ENCODE measurements at places on chromosomes 7 and 10. TPM values are rescaled to one million over a fixed set of nuclear protein-coding genes. Genes with fewer than 3 reads are reported as not detected.

Gene PDLIM1
- total RNA-seq = 26.2 TPM

Gene UCN3
- total RNA-seq = not detected

Gene TYW1B
- 3.4 TPM for total RNA-seq

Gene DDC
- total RNA-seq = 1.0 TPM

Gene BMPER
- total RNA-seq = not detected

Gene SEMA3A
- 21.7 TPM for total RNA-seq

DNA sequence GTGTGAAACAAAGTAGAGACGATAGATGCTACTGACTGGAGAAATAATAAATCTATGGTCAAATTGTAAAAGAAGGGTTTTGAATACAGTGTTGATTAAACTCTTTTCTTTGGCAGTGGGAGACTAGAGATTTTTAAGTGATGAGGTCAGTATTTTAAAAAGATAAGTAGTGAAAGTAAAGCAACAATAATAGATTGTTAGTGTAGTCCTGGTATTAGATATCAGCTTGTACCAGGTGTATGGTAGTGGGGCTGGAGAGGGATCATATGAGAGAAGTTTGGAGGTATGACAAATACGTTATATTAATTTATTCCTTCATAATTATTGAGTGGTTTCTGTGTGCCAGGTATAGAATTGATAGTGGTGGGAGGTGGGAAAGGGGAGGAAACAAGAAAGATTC, 25.2 kb downstream of the PHTF2 start:
- no peaks in the 10 kb centered on the region for H3K27me3 ChIP-seq
- DNase-seq = no peak
- peaks cover 56% of the 10 kb centered on the region for H3K36me3 ChIP-seq
- no peak overlapping the region for H3K27ac ChIP-seq
- no peaks in the 10 kb centered on the region for H3K4me1 ChIP-seq

DNA sequence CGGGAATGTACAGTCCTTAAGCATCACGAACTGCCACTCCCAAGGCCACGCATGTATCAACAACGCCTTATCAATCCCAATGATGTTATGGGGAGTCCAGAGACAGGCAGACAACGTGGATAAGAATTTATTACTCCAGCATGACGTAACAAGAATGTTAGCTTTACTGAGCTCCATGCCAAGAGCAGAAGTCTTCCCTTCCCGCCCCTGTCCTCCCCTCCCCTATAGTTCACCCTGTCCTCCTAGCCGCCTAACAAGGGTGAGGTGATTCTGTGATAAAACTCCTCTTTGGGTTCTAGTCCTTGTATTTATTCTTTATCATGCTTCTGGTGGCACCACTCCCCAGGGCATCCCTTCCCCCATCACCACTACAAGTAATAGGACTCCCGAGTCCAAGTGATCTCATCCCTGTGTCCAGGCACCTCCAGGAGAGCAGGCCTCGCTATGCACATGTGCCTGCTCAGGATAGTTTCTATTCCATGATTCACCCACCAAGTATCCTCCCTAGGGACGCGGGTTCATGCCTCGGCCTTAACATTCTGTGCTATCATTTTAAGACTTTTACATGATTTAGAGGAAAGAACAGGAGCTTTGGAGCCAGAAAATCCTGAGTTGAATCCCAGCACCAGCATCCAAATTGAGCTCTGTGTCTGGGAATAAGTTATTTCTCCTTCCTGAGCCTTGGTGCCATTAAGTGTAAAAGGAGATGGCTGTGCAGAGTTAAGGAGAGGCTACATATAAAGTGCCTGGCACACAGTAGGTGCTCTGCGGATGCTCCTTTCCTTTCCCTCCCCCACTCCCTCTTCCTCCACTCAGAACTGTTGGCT, 15.4 kb downstream of the GSDME start:
- H3K27me3 ChIP-seq = no peaks in the 10 kb centered on the region
- no peak for DNase-seq
- H3K36me3 ChIP-seq = peaks cover 28% of the 10 kb centered on the region
- no peak overlapping the region for H3K4me3 ChIP-seq

DNA sequence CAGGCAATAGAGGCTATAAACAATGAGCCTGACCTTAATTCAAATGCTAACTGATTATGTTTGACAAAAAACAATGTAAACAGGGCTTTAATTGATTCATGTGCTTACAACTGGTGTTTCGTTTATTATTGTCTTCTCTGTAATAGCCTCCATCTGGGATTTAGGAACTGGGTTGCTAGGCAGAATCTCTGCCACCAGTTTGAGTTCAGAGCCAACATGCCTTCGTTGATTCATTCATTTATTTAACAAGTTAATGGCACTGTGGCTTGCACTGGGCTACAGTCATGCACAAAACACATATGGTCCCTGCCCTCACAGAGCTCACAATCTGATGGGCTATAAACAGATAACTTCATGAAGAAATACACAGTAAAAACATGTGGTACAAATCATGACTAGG, 19.6 kb upstream of the CDHR3 start:
- H3K36me3 ChIP-seq = no peaks in the 10 kb centered on the region
- no peak overlapping the region for H3K27ac ChIP-seq
- H3K4me3 ChIP-seq = no peak overlapping the region
- no peaks in the 10 kb centered on the region for H3K27me3 ChIP-seq
- DNase-seq = no peak
- H3K4me1 ChIP-seq = peaks cover 4% of the 10 kb centered on the region

DNA sequence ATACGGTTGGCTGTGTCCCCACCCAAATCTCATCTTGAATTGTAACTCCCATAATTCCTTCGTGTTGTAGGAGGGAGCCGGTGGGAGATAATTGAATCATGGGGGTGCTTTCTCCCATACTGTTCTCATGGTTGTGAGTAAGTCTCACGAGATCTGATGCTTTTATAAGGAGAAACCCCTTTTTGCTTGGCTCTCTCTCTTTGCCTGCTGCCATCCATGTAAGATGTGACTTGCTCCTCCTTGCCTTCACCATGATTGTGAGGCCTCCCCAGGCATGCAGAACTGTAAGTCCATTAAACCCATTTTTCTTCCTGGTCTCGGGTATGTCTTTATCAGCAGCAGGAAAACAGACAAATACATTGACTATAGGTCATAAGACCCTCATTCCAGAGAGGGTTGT, 15.9 kb upstream of the ST8SIA6 start:
- H3K27ac ChIP-seq = no peak overlapping the region
- no peak for DNase-seq
- H3K4me3 ChIP-seq = no peak overlapping the region
- no peaks in the 10 kb centered on the region for H3K36me3 ChIP-seq
- peaks cover 24% of the 10 kb centered on the region for H3K27me3 ChIP-seq

DNA sequence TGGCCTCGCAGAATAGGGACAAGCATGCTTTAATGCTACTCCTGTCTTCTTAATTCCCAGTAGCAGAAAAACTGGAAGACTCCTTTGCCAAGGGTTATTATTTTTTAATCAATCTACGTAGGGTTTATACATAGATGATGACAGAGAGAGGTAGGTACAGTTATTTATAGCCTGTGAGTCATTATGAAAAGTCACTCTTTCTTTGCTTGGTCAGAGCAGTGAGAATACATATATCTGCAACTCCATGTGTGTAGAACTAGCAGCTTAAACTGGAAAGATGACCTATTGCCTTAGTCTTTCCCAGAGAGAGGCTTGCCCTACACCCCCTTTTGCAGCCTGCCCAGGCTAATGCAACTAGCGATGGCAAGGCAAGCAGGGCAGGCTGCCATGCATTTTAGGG, 1050.6 kb downstream of the NRG3 start:
- peaks cover 7% of the 10 kb centered on the region for H3K4me1 ChIP-seq
- H3K27ac ChIP-seq = no peak overlapping the region
- no peak for DNase-seq
- no peaks in the 10 kb centered on the region for H3K36me3 ChIP-seq
- no peak overlapping the region for H3K4me3 ChIP-seq
- no peaks in the 10 kb centered on the region for H3K27me3 ChIP-seq

DNA sequence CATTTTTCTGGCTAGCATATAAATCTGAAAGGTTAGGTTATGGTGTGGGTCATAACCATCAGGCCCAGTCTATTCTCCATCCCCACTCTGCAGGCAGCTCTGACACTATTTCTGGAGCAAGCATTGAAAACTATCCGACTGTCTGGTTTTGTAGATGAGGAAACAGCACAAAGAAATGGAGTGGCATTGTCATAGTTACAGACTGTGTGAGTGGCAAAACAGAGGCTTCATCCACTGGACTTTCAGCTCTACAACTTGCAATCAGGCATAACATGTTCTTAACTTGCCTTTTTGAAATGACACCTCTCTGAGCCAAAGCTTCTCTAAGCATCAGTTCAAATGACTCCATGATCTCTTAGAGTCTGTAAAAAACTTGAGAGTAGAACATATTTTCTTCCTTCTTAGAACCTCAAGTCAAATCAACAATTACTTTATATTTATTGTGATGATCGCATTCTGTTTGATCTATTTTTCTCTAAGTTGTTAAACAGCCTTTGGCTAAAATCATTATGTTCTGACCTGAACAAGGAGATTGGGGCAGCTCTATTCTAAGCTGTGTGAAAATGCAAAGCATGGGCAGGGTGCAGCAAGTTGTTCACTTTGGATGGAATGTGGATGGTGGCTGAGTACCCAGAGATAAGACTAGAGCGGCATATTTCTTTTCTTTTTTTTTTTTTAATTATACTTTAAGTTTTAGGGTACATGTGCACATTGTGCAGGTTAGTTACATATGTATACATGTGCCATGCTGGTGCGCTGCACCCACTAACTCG, 68.5 kb downstream of the LRRC4 start:
- H3K36me3 ChIP-seq = peaks cover 6% of the 10 kb centered on the region
- no peaks in the 10 kb centered on the region for H3K27me3 ChIP-seq
- no peak overlapping the region for H3K27ac ChIP-seq

- no peak for DNase-seq
- H3K4me1 ChIP-seq = peaks cover 8% of the 10 kb centered on the region
- no peaks in the 10 kb centered on the region for H3K27me3 ChIP-seq
- H3K27ac ChIP-seq = no peak overlapping the region
- H3K36me3 ChIP-seq = no peaks in the 10 kb centered on the region
- no peak overlapping the region for H3K4me3 ChIP-seq
These were observed 107.8 kb downstream of the CDH23 start for GRCh38 chr10:71504570-71504969.

- no peak overlapping the region for H3K4me3 ChIP-seq
- no peaks in the 10 kb centered on the region for H3K4me1 ChIP-seq
- H3K36me3 ChIP-seq = no peaks in the 10 kb centered on the region
- no peaks in the 10 kb centered on the region for H3K27me3 ChIP-seq
- DNase-seq = no peak
- no peak overlapping the region for H3K27ac ChIP-seq
These were observed 179.9 kb downstream of the MGMT start for GRCh38 chr10:129646973-129647372.

DNA sequence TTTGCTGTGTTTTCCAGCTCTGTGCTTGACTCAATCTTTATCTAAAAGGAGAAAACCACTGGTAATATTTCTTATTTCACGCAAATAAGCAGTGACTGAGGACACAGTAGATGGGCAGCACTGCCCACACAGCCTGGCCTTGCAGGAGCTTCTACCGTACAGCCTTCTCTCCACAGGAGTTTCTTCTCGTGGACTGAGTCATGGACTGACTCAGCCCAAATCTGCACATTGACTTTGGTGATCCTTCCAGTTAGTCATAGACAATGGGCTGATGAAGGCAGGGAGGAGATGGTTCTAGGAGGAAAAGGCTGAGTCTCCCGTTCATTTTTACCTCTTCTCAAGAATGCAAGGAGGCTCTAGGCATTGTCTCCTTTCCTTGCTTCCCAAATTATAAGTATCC, 200.7 kb downstream of the RAPGEF5 start:
- H3K36me3 ChIP-seq = no peaks in the 10 kb centered on the region
- no peaks in the 10 kb centered on the region for H3K27me3 ChIP-seq
- no peak overlapping the region for H3K4me3 ChIP-seq
- no peak for DNase-seq
- H3K27ac ChIP-seq = no peak overlapping the region

GRCh38 chr10:33535866-33536265, 201.4 kb upstream of the NRP1 start:
- DNase-seq = no peak
- H3K4me3 ChIP-seq = no peak overlapping the region
- H3K27me3 ChIP-seq = no peaks in the 10 kb centered on the region
- H3K4me1 ChIP-seq = no peaks in the 10 kb centered on the region
- H3K36me3 ChIP-seq = peaks cover 2% of the 10 kb centered on the region

GRCh38 chr10:49830846-49831245, 68.7 kb upstream of the OGDHL start:
- H3K27ac ChIP-seq = peak overlapping the region; percentile 93
- peaks cover 20% of the 10 kb centered on the region for H3K36me3 ChIP-seq
- peaks cover 70% of the 10 kb centered on the region for H3K4me1 ChIP-seq
- no peak overlapping the region for H3K4me3 ChIP-seq
- H3K27me3 ChIP-seq = no peaks in the 10 kb centered on the region

DNA sequence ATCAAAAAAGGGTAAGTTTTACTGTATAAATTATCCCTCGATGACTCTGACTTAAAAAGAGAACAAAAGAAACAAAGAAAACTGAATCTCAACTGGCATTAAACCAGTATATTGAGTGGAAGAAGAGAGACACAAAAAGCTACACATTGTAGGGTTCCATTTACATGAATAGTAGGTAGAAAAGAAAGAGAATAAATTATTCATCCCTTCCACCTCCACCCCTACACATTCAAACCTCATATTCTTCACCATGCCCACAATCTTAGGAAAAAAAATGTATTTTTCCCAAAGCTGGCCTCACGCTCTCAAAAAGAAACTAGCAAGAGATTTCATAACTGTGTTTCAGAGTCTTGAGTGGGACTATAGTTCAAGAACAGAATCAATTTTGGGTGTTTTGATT, 346.8 kb upstream of the AOAH start:
- no peak overlapping the region for H3K4me3 ChIP-seq
- DNase-seq = no peak
- H3K27me3 ChIP-seq = no peaks in the 10 kb centered on the region

DNA sequence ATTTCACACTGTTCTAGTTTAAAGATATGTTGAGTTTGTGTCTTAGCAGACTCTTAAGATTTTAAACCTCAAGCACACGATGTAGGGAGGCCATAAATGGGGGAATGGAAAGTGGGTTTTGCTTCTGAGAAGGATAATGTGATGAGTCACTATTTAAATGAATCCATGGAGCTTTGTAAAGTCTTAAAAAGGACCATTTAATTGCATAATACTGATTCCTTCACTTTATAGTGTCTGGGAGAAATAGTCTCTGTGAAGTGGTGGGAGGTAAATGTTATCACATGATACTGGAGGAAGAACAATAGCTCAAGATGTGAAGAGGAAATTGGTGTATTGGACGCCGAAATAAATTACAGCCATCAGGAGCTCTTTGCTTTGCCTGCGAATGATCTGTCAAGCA, 84.0 kb upstream of the MYO3A start:
- H3K27ac ChIP-seq = no peak overlapping the region
- H3K27me3 ChIP-seq = no peaks in the 10 kb centered on the region
- no peak for DNase-seq
- peaks cover 11% of the 10 kb centered on the region for H3K4me1 ChIP-seq
- no peaks in the 10 kb centered on the region for H3K36me3 ChIP-seq
